ENCODE measurements at places on chromosomes 5 and 9.

DNA sequence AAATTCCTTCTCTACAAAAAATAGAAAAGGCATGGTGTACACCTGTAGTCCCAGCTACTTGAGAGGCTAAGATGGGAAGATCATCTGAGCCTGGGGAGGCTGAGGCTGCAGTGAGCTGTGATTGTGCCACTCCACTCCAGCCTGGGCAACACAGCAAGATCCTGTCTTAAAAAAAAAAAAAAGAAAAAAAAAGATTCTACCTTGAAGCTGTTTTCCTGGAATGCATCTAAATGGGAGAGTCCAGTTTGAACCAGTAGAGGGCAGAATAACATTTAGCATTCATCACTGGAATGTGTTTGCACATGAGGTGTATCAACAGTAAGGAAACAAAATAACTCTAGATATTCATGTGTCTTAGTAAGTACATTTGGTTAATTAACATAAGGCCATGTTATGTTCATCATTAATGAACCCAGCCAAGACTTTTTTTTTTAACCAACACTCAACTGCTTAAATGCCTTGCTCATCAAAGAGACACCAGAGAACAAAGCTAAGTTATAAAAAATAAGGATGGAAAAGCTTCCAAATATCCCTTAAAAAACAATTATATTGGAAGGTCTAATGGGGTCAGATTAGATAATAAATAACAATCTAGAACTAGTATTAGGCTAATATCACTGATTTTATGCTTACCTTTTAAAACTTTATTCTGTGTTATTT lies 16.1 kb downstream of the IFNE start:
- DNase-seq = no peak

DNA sequence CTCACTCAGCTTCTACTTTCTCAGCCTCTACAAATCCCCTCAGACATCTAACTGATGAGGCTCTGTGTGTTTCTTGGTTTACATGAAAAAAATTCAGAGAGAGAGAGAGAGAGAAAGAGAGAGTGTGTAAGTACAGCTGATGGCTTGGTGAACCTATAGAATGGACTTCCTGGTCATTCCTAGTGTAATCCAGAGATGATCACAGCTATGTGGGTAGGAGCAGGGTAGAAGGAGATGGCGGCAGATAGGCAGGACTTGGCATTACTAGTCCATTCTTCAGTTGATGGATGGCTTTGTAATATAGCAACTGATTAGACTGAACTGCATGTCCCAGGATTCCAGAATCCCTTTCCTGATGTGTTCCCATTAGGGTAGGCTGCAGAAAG lies 429.3 kb upstream of the CLINT1 start:
- DNase-seq = no peak

DNA sequence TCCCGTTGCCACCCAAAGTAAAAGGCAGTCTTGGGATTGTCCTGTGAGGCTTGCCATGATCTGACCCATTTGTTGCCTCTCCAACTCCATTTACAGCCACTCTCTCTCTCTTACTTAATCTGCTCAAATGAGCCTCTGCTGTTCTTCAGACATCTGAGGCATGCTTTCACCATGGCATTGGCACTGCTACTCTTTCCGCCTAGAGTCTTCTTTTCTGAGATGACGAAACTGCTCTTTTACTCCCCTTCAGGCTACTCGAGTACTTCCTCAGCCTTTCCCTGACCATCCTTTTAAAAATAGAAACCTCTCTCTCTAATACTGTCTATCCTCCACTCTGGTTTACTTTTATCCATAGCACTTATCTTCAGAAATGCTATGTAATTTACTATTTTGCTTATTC lies 9.0 kb downstream of the FOCAD start:
- DNase-seq = no peak

GRCh38 chr5:122195802-122196394 lies 66.6 kb downstream of the ZNF474 start:
- DNase-seq = peak; percentile 23

All from NCI-H1092 (cell line).